Upper lobe of right lung (tissue), 1 donor: ENCODE measurements at places on chromosomes 5 and 9. TPM values are rescaled to one million over a fixed set of nuclear protein-coding genes. Genes with fewer than 3 reads are reported as not detected.

The AHRR gene
- 11.3 TPM for total RNA-seq

The CBY3 gene
- not detected for total RNA-seq

The HRH2 gene
- total RNA-seq: 8.2 TPM

The SNCB gene
- not detected for total RNA-seq

The ARL15 gene
- 29.5 TPM for total RNA-seq

The GABRA1 gene
- total RNA-seq: not detected

The CCDC183 gene
- total RNA-seq: 4.0 TPM

The CDK9 gene
- 99.1 TPM for total RNA-seq

The IFNA2 gene
- not detected for total RNA-seq

The ECSCR gene
- total RNA-seq: 47.2 TPM

The RAD1 gene
- total RNA-seq: 29.1 TPM

The FGF10 gene
- 2.7 TPM for total RNA-seq

The ANKRA2 gene
- total RNA-seq: 24.0 TPM

The DIRAS2 gene
- not detected for total RNA-seq
